ENCODE measurements at places on chromosomes 4 and X. TPM values are rescaled to one million over a fixed set of nuclear protein-coding genes. Genes with fewer than 3 reads are reported as not detected.

The CT45A5 gene
- not detected for total RNA-seq

The VCX gene
- total RNA-seq, result not detected

The SPANXN3 gene
- not detected for total RNA-seq

The CLDN22 gene
- not detected for total RNA-seq

The MFSD8 gene
- total RNA-seq, result 15.6 TPM

The HPGDS gene
- total RNA-seq, result not detected

DNA sequence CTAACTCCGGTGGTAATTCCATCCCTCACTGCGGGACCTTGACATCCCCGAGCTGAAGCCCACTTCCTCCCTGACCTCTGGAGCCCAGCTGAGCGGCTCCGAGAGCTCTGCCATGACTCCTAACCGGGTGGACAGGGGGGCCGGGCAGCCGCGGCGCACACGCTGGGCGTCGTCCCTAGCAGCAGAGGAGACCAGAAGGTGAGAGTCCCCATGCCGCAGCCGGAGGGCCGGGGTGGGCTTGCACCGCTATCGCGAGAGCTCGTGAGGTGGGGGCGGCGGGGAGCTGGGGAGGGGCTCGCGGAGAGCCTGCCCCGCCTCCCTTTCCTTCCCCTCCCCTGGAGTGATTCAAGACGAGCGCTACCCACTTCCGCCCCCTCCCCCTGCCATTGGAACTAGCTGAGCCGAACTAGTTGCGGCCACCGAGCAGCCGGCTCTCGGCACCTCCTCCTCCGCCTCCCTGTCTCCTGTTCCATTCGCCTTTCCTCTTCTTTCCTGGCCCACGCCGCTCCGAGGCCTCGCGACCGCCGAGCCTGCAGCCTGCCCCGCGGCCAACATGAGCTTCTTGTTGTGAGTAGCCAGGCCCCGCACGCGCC, at the start of gene MOB1B:
MOB1B (plus strand) TSS at position 386 of the 593 bp plus-strand sequence; CDS start at position 554, 168 bp downstream.
- H3K36me3 ChIP-seq, result peaks cover 21% of the 10 kb centered on the region
- peaks cover 24% of the 10 kb centered on the region for H3K4me1 ChIP-seq
- peak; percentile 85 for DNase-seq
- H3K27me3 ChIP-seq, result no peaks in the 10 kb centered on the region
- peak within 1 kb of the TSS; percentile 90 for H3K27ac ChIP-seq

GRCh38 chrX:5702890-5703289, 525.8 kb downstream of the NLGN4X start:
- H3K27me3 ChIP-seq, result no peaks in the 10 kb centered on the region
- no peak overlapping the region for H3K27ac ChIP-seq
- no peaks in the 10 kb centered on the region for H3K36me3 ChIP-seq
- no peaks in the 10 kb centered on the region for H3K4me1 ChIP-seq
- H3K4me3 ChIP-seq, result no peak overlapping the region
- DNase-seq, result no peak

GRCh38 chr4:147076728-147077127, 131.1 kb upstream of the TTC29 start:
- no peak for DNase-seq
- H3K27ac ChIP-seq, result no peak overlapping the region
- H3K4me3 ChIP-seq, result no peak overlapping the region

- no peak overlapping the region for H3K4me3 ChIP-seq
- H3K36me3 ChIP-seq, result no peaks in the 10 kb centered on the region
- no peaks in the 10 kb centered on the region for H3K27me3 ChIP-seq
- DNase-seq, result no peak
- no peaks in the 10 kb centered on the region for H3K4me1 ChIP-seq
Observed at GRCh38 chr4:22941688-22942375, 249.1 kb downstream of the GBA3 start.

DNA sequence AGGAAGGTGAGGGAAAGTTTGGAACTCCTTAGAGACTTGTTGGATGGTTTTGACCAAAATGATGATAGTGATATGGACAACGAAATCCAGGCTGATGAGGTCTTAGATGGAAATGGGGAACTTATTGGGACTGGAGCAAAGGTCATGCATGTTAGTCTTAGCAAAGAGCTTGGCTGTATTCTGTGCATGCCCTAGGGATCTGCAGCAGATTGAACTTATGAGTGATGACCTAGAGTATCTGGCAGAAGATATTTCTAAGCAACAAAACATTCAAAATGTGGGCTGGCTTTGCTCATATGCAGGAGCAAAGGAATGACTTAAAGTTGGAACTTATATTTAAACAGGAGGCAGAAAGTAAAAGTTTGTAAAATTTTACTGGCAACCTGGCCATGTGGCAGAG, 489.3 kb upstream of the DIPK2B start:
- peaks cover 6% of the 10 kb centered on the region for H3K27me3 ChIP-seq
- H3K4me3 ChIP-seq, result no peak overlapping the region
- H3K36me3 ChIP-seq, result no peaks in the 10 kb centered on the region
- H3K4me1 ChIP-seq, result no peaks in the 10 kb centered on the region
- H3K27ac ChIP-seq, result no peak overlapping the region

- peaks cover 7% of the 10 kb centered on the region for H3K36me3 ChIP-seq
- peak within 1 kb of the TSS; percentile 72 for H3K4me3 ChIP-seq
- H3K27ac ChIP-seq, result no peak within 1 kb of the TSS
Observed at GRCh38 chr4:139279760-139280620, at the start of gene MGARP. TSS of gene MGARP (minus strand) at chr4:139280225. CDS start at chr4:139280158, 67 bp downstream.

GRCh38 chr4:28211676-28212470, 1351.2 kb downstream of the STIM2 start:
- no peak for DNase-seq
- H3K4me1 ChIP-seq, result no peaks in the 10 kb centered on the region
- H3K27ac ChIP-seq, result no peak overlapping the region
- H3K36me3 ChIP-seq, result no peaks in the 10 kb centered on the region

DNA sequence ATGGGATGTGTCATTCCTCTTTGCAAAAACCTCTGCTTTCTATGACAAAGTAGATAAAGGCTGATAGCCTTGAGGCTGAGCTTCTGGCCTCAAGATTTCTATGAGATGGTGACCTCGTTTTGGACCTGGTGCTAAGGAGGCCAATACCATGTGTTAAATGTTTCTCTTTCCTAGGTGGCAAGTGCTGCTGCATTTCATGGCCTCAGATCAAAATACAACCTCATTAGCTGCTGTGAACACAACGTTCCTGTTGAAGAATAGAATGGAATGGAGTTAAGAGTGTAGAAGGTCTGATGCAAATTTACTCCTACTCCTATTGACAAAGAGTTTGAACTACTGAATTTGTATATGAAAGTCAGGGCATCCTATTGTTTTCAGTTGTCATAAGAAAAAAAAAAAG, 112.0 kb downstream of the C4orf51 start:
- no peaks in the 10 kb centered on the region for H3K27me3 ChIP-seq
- DNase-seq, result no peak
- peaks cover 3% of the 10 kb centered on the region for H3K4me1 ChIP-seq
- H3K36me3 ChIP-seq, result peaks cover 41% of the 10 kb centered on the region
- no peak overlapping the region for H3K4me3 ChIP-seq

DNA sequence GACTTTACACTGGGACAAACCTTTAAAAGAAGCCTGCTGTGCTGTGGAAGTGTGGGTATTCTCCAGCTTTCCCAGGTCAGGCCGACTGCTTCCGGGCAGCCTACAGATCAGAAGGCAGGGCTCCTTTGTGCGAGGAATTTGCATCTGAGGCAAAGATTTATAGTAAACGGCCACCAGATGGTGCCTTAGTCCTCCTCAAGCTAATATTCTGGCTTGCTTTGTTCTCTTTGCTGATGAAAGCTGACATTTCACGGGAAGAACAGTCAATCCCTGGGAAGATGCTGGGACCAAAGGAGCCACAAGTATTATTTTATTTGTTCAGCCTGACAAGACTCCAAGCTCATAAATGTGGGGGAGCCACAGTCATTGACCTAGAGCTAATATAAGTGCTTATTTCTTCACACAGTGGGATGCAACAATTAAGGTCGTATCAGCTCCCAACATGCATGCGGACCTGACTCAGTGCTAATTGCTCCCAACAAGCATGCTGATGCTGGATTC, 120.7 kb upstream of the TRIM2 start:
- no peak overlapping the region for H3K27ac ChIP-seq
- no peaks in the 10 kb centered on the region for H3K36me3 ChIP-seq
- no peak overlapping the region for H3K4me3 ChIP-seq
- peaks cover 41% of the 10 kb centered on the region for H3K4me1 ChIP-seq

- H3K27me3 ChIP-seq, result no peaks in the 10 kb centered on the region
- H3K4me1 ChIP-seq, result no peaks in the 10 kb centered on the region
- no peaks in the 10 kb centered on the region for H3K36me3 ChIP-seq
- H3K27ac ChIP-seq, result no peak overlapping the region
- DNase-seq, result no peak
Observed at GRCh38 chr4:21507439-21507838, 441.1 kb downstream of the KCNIP4 start.

DNA sequence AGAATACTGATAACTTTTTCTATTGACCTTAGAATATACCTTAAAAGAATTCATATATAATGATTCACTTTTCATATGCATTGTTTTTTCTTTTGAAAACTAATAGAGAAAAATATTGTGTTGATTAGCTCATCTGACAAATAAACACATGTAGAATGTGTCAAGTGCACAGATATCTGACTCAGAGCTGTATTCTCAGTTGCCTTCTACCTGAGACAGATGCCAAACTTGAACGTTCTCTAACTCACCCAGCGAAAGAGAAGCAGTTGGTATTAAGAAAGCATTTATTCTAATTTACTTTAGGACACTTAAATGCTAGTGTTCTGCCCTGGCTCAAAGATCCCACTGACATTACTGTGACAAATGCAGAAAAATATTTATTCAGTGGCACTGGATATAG, 28.1 kb downstream of the USP53 start:
- peaks cover 18% of the 10 kb centered on the region for H3K36me3 ChIP-seq
- no peak overlapping the region for H3K4me3 ChIP-seq
- no peak overlapping the region for H3K27ac ChIP-seq
- H3K27me3 ChIP-seq, result no peaks in the 10 kb centered on the region

DNA sequence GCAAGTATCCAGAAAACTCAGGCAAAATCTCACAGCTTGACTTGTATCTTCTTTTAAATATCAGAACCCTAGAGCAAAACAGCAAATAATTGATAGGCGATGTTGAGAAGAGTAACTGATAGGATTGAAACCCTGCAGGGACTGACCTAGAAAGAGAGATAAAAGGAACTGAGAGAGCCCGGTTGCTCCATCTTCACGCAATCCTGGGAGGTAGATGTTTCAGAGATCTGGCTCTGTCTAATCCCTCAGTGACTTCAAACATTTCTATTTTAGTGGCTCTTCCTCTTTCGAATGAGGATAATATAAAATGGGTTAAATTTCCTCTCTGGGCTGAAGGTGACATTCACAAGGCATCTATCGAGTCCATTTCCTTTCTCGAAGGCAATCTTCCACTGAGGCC, 39.3 kb upstream of the RPL34 start:
- no peaks in the 10 kb centered on the region for H3K27me3 ChIP-seq
- H3K27ac ChIP-seq, result no peak overlapping the region
- DNase-seq, result no peak

DNA sequence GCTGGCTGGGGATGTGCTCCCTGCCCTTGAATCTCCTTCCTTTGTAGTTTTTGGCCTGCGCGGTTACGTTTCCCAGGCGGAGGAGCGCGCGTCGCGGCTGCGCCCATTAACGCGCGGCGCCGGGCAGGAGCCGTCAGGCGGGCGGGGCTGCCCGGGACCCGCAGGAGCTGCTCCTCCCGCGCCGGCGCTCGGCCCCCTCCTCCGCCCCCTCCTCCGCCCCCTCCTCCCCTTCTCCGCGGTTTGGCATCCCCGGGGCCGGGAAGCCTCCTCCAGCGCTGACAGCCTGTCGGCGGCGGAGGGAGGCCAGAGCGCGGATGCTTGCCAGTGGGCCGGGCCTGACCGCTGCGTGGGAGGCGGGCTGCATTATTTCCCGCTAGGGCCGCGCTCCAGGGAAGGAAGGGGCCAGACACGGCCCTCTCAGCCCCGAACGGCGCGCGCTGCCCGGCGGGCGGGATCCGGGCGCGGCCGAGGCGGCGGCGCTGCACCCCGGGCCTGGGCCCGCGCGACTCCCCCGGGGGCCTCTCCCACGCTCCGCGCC, at the start of gene DCLK2:
DCLK2 (plus strand) TSS at position 405 of the 538 bp plus-strand sequence. CDS start 583 bp downstream, outside the sequence.
- peaks cover 2% of the 10 kb centered on the region for H3K4me1 ChIP-seq
- H3K36me3 ChIP-seq, result no peaks in the 10 kb centered on the region
- peak; percentile 13 for DNase-seq
- no peak within 1 kb of the TSS for H3K27ac ChIP-seq
- peak within 1 kb of the TSS; percentile 45 for H3K4me3 ChIP-seq

- no peaks in the 10 kb centered on the region for H3K4me1 ChIP-seq
- H3K4me3 ChIP-seq, result no peak overlapping the region
Observed at GRCh38 chr4:26257850-26258249, 63.0 kb upstream of the RBPJ start.

- H3K4me3 ChIP-seq, result no peak overlapping the region
- no peaks in the 10 kb centered on the region for H3K36me3 ChIP-seq
- no peaks in the 10 kb centered on the region for H3K27me3 ChIP-seq
Observed at GRCh38 chrX:45348296-45348695, 147.6 kb upstream of the DIPK2B start.

- H3K36me3 ChIP-seq, result peaks cover 46% of the 10 kb centered on the region
- DNase-seq, result no peak
- no peak overlapping the region for H3K4me3 ChIP-seq
- H3K4me1 ChIP-seq, result peaks cover 19% of the 10 kb centered on the region
Observed at GRCh38 chr4:143538979-143539669, 25.6 kb downstream of the SMARCA5 start.

- DNase-seq, result no peak
- H3K36me3 ChIP-seq, result no peaks in the 10 kb centered on the region
- no peak overlapping the region for H3K4me3 ChIP-seq
- no peaks in the 10 kb centered on the region for H3K27me3 ChIP-seq
Observed at GRCh38 chrX:131136776-131137175, 78.6 kb downstream of the ARHGAP36 start.

- H3K27me3 ChIP-seq, result no peaks in the 10 kb centered on the region
- peaks cover 18% of the 10 kb centered on the region for H3K36me3 ChIP-seq
- no peak for DNase-seq
- H3K4me1 ChIP-seq, result no peaks in the 10 kb centered on the region
Observed at GRCh38 chr4:163137581-163137980, 29.1 kb downstream of the NAF1 start.

DNA sequence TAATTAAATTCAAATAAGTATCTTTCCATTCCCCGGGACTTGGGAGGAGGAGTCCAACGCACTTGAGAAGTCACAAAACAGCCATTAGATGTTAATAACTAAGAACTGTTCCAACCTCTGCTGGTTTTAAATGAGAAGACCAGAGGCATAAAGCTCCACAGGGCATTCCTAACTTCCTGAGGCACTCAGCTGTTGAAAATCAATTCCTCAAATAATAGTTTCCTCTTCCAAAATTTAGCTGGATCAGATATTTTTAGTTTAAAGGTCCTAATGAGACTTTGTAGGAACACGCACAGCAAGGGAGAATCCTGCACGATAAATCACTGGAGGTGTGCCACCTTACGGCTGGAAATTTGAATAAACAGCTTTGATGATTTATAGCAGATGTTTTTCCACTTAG, 504.3 kb upstream of the ZFP42 start:
- no peak overlapping the region for H3K4me3 ChIP-seq
- no peaks in the 10 kb centered on the region for H3K4me1 ChIP-seq
- no peaks in the 10 kb centered on the region for H3K27me3 ChIP-seq
- no peak overlapping the region for H3K27ac ChIP-seq
- no peaks in the 10 kb centered on the region for H3K36me3 ChIP-seq
- DNase-seq, result no peak

GRCh38 chr4:52917817-52918216, 55.7 kb downstream of the RASL11B start:
- no peaks in the 10 kb centered on the region for H3K27me3 ChIP-seq
- H3K4me3 ChIP-seq, result no peak overlapping the region
- no peaks in the 10 kb centered on the region for H3K4me1 ChIP-seq
- no peak overlapping the region for H3K27ac ChIP-seq
- peaks cover 4% of the 10 kb centered on the region for H3K36me3 ChIP-seq
